SK-N-SH (cell line): ENCODE measurements at places on chromosomes 5 and 9.

GRCh38 chr9:136151214-136151804 lies 32.6 kb upstream of the TMEM250 start:
- DNase-seq, result no peak

- no peak for DNase-seq
Observed at GRCh38 chr9:16434526-16434925, 435.9 kb downstream of the BNC2 start.

- no peak for DNase-seq
Observed at GRCh38 chr9:129411501-129412175, 209.3 kb downstream of the C9orf50 start.

DNA sequence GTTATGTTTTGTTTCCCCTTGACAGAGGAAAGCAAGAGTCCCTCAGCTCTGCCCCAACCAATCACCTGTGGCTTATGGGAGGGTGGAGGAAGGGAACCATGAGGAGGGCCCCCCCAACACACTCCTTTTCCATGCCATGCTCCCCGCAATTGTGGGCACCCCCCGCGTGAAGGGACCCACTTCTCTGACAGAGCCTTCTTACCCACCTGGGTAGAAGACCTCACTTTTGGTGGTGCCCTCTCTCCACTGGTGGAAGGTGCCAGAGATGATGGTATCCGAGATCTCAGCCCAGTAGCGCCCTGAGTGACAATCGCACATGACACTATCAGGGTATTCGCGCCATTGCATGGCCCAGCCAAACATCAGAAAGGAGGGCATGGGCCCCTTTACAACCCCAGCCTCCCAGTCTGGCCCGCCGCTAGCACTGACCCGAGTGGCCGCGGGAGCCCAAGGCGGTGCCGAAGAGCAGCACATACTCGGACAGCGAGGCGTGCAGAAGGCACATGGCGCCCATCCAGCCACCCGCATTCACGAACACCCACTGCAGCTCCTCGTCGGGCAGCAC lies 714 bp downstream of the SIGMAR1 start:
- no peak for DNase-seq

- DNase-seq, result no peak
Observed at GRCh38 chr5:77369566-77369965, 122.5 kb downstream of the WDR41 start.
